ENCODE measurements at places on chromosomes 7 and 10.

- no peak for ATAC-seq
Observed at GRCh38 chr7:30740417-30741181, 11.3 kb upstream of the INMT start.

- ATAC-seq, result no peak
Observed at GRCh38 chr7:17342756-17343155, 44.3 kb downstream of the AHR start.

- ATAC-seq, result no peak
Observed at GRCh38 chr7:137999496-138000080, 2.3 kb downstream of the CREB3L2 start.

DNA sequence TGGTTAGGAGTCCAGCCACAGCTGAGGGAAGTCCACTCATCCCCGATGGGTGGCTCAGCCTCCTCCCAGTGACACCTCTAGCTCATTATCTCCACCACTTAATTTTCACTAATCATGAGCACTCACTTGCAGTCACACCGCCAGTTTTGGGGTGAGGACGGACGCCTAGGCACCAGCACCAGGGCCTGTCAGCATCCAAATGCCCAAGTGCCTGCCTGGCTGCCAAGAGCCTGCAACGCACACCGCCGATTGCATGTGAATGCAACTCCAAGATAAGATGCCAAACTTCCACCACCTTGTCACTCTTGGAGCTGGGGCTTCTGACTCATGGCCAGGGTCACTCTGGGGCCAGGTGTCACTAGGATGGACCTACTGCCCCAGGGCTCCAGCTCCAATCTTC lies 24.4 kb upstream of the SMARCD3 start:
- no peak for ATAC-seq

GRCh38 chr10:115624448-115624847 lies 531.3 kb downstream of the ATRNL1 start:
- ATAC-seq, result no peak

DNA sequence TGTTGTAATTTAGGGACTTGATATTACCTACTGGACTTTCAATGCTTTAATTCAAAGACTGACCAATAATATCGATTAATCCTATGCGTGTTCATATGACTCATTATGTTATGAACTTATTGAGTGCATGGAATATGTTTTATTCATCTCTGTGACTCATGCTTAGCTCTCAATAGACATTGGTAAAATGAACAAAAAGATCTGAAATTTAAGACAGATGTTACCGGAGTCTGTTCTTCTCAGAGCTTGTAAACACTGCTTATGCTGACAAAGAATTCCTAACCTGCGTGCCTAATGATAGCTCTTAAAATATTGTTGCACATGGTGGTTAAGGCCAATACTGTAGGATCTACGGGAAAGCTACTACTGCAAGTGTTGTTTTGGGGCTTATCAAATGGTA lies 131.5 kb upstream of the ACBD5 start:
- ATAC-seq, result no peak

DNA sequence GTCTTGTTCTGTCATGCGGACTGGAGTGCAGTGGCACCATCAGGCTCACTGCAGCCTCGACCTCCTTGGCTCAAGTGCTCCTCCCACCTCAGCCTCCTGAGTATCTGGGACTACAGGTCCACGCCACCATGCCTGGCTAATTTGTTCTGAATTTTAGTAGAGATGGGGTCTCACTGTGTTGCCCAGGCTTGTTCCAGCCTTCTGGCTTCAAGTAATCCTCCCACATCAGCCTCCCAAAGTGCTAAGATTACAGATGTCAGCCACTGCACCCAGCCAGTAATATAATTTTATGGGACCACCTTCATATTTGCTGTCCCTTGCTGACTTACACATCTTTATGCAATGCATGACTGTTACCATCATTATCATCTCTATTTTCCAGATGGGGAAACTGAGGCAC lies 1.5 kb upstream of the HSPB1 start:
- ATAC-seq, result no peak

- ATAC-seq, result no peak
Observed at GRCh38 chr7:156927571-156928405, 21.7 kb upstream of the NOM1 start.

DNA sequence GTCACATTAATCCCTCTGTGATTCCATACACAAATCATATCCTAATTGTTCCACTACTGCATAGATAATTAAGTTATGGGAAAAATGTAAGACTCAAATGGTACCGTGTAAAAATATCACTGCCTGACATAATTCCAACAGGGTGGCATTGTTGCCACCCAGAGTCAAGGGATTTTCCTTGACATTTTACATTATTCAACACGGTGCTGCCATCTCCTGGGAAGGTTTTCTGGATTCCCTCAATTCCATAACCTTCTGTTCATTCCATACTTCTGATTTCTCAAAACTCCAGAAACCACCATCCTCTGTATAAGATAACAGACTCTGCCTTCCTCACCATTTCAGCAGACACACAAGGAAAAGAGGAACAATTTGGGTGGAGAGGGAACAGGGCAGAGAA lies 495.9 kb downstream of the XPNPEP1 start:
- no peak for ATAC-seq

- ATAC-seq, result no peak
Observed at GRCh38 chr7:28433699-28434219, 21.4 kb downstream of the CREB5 start.

DNA sequence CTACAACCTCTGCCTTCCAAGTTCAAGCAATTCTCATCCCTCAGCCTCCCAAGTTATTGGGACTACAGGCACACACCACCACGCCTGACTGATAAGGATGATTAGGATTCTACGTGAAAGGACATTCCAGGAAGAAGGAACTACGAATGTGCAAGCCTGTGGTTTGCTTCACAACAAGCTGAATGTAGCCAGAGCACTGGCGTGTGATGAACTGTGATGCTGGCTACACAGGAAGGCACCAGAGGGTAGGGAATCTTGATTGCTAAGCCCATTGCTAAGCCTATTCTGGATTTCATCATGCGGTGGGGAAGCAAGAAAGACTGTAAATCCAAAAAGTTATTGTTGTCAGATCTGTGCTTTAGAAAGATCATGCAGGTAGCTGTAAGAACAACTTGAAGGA lies 72.3 kb upstream of the SRRM3 start:
- ATAC-seq, result no peak

GRCh38 chr7:95056107-95056739 lies 148.8 kb downstream of the PPP1R9A start:
- no peak for ATAC-seq

GRCh38 chr10:121007264-121007663 lies 156.1 kb downstream of the WDR11 start:
- ATAC-seq, result no peak

Data from activated CD4-positive, CD25-positive, alpha-beta regulatory T cell treated with anti-CD3 and anti-CD28 coated beads, Interleukin-2, amount 50 U/mL, for 24 hours (primary cell).